ENCODE measurements at places on chromosomes 2 and 18. TPM values are rescaled to one million over a fixed set of nuclear protein-coding genes. Genes with fewer than 3 reads are reported as not detected.

Gene ALKAL2
- not detected for total RNA-seq

Gene COL3A1
- total RNA-seq, result 0.07 TPM

GRCh38 chr2:56801214-56801613 is 617.4 kb downstream of the CCDC85A start:
- no peak overlapping the region for H3K4me3 ChIP-seq
- H3K36me3 ChIP-seq, result no peaks in the 10 kb centered on the region
- no peak for DNase-seq
- no peaks in the 10 kb centered on the region for H3K4me1 ChIP-seq
- H3K27ac ChIP-seq, result no peak overlapping the region

- H3K4me1 ChIP-seq, result no peaks in the 10 kb centered on the region
- no peak overlapping the region for H3K4me3 ChIP-seq
- H3K36me3 ChIP-seq, result no peaks in the 10 kb centered on the region
- no peak overlapping the region for H3K27ac ChIP-seq
- H3K27me3 ChIP-seq, result no peaks in the 10 kb centered on the region
Observed at GRCh38 chr18:59461171-59461570, 102.1 kb upstream of the LMAN1 start.

GRCh38 chr2:163801486-163801885 is 65.7 kb upstream of the FIGN start:
- H3K27ac ChIP-seq, result no peak overlapping the region
- no peaks in the 10 kb centered on the region for H3K4me1 ChIP-seq
- H3K36me3 ChIP-seq, result no peaks in the 10 kb centered on the region
- DNase-seq, result no peak
- no peak overlapping the region for H3K4me3 ChIP-seq

DNA sequence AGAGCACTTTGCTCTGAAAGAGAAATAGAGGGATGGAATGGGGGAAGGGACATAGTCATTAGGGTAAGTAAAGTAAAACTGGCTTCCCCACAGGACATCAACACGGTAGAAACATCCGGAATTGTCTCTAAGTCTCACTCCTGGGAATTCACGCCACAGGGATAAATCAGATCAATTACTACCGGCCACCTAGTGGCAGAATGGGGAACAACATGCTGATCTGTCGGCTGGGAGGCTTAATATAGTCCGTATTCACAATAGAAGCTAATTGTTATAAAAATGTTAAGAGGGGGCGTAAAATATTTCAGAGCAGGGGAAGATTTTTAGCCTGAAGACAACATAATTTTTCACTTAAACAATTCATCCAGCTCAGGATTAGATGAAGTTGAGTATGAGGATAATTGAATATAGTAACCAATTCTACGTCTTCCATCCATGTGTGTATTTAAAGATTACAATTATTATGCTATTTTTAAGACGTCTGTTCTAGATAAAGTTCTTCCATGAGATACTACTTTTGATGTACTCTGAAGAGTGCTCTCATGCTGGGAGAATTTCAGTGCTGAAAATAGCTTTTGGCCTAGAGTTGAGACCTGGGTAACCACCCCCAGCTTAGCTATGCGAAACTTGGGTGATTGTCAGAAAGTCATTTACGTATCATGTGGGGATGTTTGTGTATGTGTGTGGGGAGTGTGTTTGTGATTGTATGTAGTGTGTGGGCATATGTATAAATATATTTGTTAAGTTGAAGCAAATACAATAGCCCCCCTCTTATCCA is 65.7 kb downstream of the LRRTM1 start:
- no peak overlapping the region for H3K4me3 ChIP-seq
- no peaks in the 10 kb centered on the region for H3K27me3 ChIP-seq
- H3K27ac ChIP-seq, result no peak overlapping the region
- no peaks in the 10 kb centered on the region for H3K4me1 ChIP-seq
